Kasumi-1 (cell line): ENCODE measurements at places on chromosomes 3 and 15.

- DNase-seq = no peak
Measured at GRCh38 chr3:55453886-55454496, 33.1 kb downstream of the WNT5A start.

DNA sequence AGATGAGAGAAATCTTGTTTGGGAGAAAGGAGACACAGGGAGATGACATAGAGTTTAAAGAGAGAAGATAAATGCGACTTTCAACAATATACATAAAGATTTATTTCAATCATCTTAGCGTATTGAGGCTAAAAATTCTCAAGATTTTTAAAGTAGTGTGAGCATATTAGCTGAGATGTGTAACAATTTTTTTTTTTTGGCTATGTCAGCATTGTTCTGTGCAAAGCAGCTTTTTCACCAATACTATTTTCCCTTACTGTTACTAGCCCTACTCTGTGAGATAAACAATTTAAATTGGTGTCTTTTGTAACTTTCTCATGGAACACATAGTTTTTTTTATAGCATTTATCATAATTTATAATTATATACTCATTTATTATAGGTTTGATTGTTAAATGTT is 185.2 kb upstream of the ZNF385D start:
- no peak for DNase-seq

DNA sequence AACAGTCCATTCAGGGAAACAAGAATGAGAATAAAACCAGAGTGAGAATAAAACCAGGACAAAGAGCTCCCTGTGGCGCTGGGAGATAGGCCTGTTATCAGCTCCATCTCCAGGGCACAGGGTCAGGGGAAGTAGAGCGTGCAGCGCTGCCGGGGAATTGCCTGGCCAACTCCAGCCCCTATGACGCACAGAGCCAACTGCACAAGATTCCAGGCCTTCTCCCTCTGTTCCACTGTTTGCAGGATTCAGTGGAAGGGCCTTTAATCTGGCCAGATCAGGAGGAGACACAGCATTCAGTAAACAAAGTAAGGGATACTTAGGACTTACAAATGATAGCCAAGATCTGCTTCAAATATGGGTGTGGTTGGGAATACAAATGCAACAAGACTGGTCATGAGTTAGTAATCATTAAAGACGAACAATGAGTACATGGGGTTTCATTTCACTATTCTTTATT is 49.4 kb downstream of the ITGB5 start:
- no peak for DNase-seq

DNA sequence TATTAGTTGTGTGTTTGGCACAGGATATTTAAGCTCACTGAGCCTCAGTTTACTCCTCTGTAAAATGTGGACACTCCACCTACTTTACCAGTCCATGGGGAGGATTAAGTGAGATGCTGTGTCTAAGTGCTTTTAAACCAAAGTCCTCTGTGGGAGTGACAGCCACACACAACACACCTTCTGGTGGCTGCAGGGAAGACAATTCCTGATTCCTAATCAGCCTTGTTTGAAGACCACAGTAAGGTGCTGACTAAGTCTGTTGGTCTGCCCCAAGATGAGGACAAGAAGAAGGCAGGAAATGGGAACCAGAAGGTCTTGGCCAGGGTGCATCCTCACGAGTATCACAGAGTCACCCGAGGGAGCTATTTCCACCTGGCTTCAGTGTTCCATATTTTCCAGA is 52.3 kb downstream of the EPHB1 start:
- DNase-seq = no peak

GRCh38 chr3:143226678-143227291 is 107.2 kb downstream of the CHST2 start:
- DNase-seq = no peak

- DNase-seq = no peak
Measured at GRCh38 chr3:97838393-97838792, 16.6 kb downstream of the CRYBG3 start.
